ENCODE measurements at places on chromosomes 4 and X.
A peak's percentile ranks its signal among the peaks of the same experiment; 100 is the strongest.

DNA sequence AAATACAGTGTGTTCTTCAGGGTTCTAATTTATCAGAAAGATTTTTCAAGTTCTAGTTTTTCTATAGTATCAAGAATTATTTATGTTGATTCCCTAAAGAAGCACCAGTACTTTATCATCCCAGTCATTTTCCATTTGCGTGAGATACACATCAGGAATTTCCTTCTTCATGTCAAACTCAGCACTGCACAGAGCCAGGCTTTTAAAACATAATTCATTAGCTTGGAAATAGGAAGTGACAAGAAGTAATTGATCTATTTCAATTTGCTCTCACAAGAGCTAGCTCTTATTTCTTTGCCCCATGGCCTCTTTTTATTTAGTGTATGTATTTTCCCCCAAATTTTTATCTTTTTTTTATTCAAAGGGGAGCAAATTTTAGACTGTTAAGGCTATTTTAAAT lies 13.0 kb upstream of the SLC10A4 start:
- DNase-seq, result no peak

DNA sequence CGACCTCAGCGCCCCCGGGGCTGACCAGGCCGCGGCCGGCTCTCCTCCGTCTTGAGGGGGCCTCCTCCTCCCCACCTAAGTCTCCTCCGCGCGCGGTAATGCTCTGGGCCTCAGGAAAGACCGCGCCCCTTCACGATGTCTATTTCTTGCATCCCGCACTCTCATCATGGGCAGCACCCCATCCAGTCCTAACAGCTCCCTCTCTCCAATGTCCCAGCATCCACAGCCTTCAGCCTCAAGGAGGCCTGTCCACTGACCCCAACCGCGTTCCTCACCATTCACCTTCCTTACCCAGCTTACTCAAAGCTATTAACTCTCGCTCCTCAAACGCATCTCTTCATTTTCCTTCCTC lies 77.5 kb downstream of the MAGED4 start:
- DNase-seq, result no peak

- no peak for DNase-seq
Observed at GRCh38 chr4:165204462-165204830, 2.9 kb upstream of the KLHL2 start.

- DNase-seq, result no peak
Observed at GRCh38 chrX:18640686-18641085, 31.2 kb downstream of the RS1 start.

DNA sequence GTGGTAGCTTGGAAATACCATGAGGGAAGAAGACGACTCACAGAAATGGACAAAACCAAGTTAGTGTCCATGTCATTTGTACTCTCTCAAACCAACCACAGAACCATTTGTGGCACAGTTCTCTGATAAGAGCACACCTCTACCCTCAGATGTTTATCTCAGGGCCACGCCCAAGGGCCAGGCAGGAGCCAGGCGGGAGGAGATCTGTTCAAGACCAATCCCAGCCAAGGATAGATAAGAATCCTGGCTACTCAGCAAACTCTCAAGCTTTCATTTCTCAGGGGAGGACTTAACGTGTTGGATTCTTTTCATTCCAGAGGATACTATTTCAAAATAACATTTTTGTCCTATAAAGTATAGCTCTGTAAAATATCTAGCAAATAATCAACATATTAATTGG lies 95.0 kb downstream of the NYX start:
- DNase-seq, result no peak

DNA sequence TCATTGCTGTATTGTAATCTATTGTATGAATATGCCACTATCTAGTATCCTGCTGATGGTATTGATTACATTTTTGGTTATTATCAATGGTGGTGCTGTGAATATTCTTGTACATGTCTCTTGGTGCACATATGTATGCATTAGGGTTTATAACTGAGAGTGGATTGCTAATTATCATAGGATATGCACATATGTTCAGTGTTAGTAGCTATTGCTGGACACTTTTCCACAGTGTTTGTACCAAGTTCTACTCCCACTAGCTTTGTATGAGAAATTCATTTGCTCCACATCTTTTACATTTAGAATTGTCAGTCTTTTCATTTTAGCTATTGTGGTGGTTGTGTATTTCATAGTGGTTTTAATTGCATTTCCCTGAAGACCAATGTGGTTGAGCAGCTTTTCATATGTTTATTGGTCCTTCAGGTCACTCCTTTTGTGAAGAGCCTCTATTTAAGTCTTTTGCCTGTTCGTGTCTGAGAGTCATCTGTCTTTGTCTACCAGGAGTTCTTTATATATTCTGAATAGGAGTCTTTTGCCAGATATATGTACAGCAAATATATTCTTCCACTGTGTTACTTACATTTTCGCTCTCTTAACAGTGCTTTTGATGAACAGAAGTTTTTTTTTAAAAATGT lies 87.1 kb downstream of the TBC1D19 start:
- no peak for DNase-seq

DNA sequence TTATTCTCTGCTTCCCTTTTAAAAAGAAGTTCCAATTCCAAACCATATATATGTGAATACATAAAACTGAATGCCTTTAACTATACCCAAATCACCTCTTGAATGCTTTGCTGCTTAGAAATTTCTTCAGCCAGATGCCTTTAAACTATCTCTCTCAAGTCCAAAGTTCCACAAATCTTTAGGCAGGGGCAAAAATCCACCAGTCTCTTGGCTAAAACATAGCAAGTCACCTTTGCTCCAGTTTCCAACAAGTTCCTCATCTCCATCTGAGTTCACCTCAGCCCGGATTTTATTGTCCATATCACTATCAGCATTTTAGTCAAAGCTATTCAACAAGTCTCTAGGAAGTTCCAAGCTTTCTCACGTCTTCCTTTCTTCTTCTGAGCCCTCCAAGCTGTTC lies 49.8 kb downstream of the SULT1B1 start:
- DNase-seq, result no peak

GRCh38 chr4:121990489-121990888 lies 38.6 kb upstream of the TRPC3 start:
- no peak for DNase-seq

DNA sequence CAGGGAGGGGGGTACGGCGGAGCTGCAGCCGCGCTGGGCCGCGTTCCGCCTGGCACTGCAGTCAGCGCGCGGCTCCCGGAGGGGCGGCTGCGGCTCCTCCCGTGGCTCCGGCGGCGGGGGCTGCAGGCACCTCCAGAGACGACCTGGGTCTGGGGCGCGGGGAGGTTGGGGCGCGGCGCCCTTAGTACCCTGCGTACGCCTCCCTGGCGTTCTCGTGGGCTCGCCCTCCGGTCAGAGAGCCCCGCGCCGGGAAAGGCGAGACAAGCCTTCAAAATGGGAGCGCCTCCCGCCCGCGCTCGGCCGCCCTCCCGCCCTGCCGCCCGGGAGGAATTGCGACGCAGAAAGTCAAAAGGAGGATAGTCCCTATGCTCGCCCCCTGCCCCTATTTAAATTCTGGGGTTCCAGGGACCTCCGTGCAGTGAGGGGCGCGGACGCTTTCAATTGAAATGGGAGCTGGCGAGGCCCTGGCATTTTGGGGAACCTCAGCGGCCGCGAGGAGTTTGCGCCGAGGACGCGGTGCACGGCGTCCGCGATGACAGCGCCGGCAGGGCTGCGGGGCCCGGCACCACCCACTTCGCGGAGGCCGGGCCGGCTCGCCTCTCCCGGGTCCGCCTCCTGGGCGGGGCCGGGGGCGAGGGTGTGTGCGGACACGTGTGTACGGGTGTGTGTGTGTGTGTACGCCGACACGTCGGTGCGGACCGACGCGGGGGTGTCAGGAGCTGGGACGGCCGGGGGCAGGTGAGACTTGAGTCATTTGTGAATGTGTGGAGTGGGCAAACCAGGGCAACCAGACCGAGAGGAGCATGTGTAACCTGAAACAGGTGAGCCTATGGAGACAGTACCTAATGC lies 544 bp downstream of the HERC3 start:
- peak; percentile 67 for DNase-seq

Measured in breast epithelium (tissue), 4 donors.